ENCODE measurements at places on chromosomes 16 and 17. TPM values are rescaled to one million over a fixed set of nuclear protein-coding genes. Genes with fewer than 3 reads are reported as not detected.

DNA sequence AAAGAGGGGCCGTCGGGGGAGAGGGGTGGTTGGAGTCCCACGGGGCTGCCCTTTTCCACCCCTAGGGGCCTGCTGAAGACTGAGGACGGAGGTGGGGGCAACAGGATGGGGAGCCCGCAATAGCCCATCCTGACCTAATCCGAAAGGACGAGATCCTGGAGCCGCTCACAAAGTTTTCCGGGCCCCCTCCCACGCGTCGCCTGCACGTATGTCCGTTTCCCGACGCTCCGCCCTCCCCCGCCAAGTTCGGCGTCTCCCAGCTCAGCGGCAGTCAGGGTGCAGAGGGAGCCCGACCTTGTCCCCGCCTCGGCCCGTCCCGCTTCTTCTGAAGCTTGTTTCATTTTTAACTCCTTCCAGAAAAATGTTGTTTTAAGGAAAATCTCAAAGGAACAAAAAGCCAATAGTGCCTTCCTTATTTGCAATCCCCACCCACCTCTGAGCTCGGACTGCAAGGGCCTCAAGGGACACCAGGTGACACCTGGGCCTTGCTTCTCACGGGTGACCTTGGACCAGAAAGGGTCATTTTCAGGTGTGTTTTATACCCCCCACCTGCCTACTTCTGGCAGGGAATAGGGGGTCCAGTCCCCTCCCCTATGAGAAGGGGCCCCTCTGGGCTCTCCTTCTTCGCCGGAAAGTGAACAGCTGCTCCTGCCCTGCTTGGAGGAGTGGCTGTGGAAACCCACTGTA is 3.4 kb upstream of the ZNF423 start:
- no peak for DNase-seq

DNA sequence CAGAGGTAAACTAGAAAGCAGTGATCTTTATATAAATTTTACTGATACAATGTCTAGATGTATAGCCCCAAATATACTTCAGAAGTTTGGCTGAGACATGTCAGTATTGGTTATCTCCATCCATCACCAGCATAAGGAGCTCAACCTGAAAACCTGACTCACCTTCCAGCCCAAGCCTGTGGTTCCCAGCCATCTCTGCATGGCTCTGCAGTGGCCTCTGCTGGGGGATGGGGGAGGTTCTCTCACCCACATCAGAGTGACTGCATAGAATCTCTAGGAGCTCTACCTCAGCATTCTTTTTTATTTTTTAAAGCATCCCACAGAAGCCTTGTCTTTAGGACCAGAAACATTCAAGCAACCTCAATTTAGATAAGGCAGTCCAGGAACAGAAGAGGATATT is 27.3 kb downstream of the USP7 start:
- peak; percentile 24 for DNase-seq

DNA sequence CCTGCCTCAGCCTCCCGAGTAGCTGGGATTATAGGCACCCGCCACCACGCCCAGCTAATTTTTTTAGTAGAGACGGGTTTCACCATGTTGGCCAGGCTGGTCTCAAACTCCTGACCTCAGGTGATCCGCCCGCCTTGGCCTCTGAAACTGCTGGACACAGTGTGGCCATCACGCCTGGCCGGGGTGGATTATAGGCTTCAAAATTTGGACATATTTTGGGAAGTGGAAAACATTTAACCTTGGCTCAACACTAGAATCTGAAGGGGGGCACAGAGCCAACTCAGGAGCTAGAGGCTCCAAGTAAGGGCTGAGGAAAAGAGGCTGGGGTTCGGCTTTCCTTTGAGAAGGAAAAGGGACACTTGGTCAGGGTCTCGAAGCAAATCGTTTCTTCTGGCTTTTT is 2.2 kb upstream of the CDK5R1 start:
- DNase-seq = no peak

GRCh38 chr17:9900784-9901183 is 4.3 kb downstream of the RCVRN start:
- no peak for DNase-seq

GRCh38 chr17:65956814-65957213 is 235.1 kb downstream of the CEP112 start:
- DNase-seq = no peak

- DNase-seq = no peak
These were observed 112.7 kb downstream of the BRIP1 start for GRCh38 chr17:61750656-61751055.

GRCh38 chr16:48860341-48860740 is 250.4 kb upstream of the N4BP1 start:
- no peak for DNase-seq

DNA sequence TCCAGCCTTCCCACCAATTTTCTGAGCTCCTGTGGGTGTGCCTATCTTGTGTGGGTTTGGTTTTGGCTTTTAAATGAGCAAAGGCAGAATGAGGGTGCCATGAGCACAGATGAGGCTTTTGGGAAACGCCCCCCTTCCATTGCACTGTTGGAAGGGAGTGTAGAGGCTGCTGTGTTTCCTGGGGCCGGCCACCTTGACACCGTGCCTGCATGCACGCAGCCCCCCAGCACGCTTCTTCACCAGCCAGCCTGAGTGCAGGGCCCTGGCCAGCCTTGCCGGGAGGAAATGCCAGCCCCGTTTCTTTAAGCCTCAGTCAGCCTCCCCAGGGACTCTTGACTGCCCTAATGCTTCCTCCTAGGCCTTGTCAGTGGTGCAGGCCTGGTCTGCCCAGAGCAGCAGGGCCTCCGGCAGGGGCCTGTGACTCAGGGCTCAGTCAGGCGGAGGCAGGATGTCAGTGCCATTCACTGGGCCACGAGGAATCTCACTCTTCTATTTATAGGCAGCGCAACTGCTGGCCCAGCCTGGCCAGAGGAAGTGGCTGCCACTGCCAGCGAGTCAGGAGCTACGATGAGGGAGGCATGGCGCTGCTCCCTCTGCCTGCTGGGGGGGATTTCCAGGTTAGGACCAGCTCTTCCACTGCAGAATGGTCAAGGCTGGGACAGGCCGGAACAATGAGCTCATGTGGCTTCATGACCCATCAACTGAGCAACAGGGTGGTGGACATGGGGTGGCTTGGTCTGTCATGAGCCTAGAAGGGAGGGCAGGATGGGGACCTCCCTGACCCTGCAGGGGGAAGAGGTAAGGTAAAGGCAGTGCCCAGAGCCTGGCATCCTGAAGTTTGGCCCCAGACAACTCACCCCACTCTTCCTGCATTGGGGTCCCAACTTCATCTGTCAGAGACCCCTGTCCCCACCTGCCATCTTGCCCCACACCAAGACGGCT is 205.2 kb downstream of the RAB11FIP4 start:
- DNase-seq = no peak

GRCh38 chr17:32519228-32520103 is 32.7 kb downstream of the CDK5R1 start:
- peak; percentile 57 for DNase-seq

DNA sequence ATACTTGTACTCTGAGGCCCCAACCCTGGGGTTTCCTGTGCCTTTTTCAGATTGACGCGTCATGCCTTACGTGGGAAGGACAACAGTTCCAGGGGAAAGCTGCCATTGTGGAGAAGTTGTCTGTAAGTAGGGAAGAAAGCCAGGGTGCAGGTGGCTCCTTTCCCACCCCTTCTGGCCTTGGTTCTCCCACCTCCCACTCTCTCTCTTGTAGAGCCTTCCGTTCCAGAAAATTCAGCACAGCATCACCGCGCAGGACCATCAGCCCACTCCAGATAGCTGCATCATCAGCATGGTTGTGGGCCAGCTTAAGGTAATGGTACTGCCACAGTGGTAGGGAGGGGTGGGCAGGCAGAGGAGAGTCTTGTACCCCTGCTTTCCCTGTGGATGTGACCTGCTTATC is 4.6 kb upstream of the EDC4 start:
- DNase-seq = no peak

GRCh38 chr16:55737318-55737717 is 81.5 kb downstream of the SLC6A2 start:
- no peak for DNase-seq

DNA sequence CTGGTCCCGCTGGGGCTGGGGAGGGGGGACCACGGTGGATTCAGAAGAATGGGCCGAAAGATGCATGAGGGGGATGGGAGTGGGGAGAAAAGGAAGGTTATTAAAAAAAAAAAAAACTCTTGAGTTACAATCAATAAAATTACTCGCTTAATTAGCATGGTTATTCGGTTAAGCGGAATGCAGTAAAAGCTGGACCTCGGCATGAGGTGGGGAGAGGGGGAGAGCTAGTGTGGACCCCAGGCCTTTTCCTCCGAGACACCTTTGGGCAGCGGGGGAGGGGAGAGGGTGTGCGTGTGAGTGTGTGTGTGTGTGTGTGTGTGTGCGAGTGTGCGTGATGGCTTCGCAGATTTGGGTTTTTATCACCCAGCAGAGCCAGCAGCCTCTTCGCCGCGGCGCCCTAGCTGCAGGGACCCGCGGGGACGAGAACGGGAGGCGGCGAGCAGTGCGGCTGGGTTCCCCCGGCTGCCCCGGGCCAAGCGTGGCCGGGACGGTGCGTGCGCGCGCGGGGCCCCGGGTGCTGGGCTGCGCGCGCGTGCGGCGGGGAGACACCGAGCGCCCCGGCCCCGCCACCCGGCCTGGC is 3.7 kb downstream of the BAHCC1 start:
- no peak for DNase-seq

DNA sequence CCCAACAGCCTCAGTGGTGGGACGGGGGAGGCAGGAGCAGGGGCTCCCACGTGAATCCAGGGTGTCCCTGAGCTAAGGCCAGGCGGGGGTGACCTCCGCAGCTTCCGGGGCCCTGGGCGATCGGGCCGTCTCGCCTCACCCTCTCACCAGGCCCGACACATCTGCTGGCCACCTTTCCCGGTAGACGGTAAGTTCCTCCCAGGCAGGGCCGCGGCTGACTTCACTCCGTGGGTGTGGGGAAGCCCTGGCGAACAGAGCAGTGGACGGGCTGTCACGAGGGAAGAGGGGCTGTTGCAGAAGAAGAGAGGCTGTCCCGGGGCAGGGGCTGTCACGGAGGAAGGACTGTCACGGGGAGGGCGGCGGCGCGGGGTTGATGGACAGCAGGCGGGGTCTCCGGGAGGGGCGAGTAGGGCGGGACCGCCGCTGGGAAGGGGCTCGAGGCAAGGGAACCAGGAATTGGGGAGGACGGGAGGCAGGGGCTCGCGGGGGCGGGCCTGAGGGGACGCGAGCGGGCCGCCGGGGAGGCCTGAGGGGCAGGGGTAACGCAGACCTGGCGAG is 498 bp downstream of the PKMYT1 start:
- no peak for DNase-seq

- DNase-seq = no peak
These were observed 1.2 kb downstream of the UBALD2 start for GRCh38 chr17:76266244-76266938.

DNA sequence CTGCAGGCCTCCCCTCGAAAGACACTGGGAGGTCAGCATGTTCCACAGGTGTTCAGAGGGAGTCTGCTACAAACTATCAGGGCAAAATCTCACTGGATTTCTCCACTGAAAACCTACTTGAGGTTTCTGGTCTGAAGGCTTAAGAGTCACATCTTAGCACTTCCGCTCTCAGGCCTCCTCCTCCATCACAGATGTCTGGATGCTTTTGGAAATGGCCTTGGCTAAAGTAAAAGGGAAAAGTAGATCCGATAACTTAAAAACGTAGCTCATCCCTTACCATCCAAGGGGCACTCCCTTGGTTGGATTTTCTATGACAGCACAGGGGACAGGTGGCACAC is 14.4 kb downstream of the GINS2 start:
- DNase-seq = no peak

DNA sequence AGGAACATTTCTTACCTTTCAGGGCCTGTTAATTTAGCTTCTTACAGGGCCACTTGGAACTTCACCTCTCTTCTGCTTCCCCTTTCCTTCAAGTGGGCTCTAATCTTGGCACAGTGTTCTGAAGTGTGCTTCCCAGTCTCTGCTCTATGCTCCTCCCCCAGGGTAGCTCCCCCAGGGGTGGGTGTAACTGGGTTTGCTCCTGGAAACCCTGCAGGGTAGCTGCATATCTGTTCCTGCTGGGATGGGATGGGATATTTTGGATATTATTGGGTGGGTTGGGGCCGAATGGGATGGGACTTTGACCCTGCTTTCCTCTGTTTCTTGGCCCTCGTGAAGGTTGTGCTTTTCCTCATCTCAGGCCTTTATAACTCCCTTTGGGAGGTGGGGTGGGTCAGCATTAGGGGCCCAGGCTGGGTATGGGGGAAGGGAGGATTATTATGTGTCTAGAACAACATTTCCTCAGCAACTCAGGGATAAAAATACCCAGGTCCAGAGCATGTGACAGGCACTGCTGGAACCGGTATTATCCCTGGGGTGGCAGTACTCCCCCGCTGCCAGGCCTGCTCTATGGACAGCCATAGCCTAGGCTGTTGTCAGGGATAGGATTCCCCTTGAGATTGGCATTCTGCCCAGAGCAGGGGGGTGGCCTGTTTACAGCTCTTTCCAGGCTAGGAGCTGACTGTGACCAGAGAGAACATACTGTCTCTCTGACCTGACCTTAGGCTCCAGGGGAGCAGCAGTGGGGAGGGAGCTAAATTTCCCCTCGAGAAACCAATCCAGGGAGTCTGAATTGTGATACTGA is 5.0 kb downstream of the NFE2L1 start:
- no peak for DNase-seq

- DNase-seq = no peak
These were observed 20.5 kb downstream of the ERN1 start for GRCh38 chr17:64109400-64109799.

DNA sequence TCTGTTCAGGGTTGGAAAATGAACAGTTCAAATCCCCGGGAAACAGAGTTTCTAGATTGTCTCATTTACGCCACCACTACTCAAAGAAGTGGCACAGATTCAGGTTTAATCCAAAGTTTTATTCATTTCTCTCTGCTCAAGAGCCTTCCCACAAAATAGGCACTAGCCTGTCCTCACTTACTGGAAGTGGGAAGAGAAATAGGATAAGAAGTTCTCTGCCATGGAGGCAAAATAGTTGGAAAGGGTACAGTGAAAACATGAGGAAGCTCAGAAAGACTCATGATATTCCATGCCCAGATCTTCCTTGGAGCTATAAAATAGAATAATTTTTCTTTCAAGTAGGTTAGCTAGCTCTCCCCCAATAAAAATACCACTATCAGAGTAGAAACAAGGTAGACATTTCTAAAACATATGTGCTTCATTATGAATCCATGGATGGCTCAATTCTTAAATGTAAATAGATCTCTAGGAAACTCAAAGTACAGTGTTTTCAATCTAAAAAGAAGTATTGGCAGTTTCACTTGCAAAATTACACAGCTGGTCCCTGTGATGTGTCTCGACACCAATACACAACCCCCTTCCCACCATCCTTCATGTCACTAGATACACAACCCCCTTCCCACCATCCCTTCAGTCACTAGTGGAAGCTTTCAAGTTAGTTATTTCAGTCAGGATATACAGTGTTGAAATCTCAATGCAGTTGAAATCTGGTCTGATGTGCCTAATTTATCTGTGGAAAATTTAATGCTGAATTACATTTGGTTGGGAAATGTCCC is 125.8 kb downstream of the TRIM37 start:
- no peak for DNase-seq

TPSB2 gene
- total RNA-seq = not detected

CCL22 gene
- total RNA-seq = not detected

LGALS9B gene
- not detected for total RNA-seq

PLA2G10 gene
- total RNA-seq = 2.2 TPM

BRICD5 gene
- 22.5 TPM for total RNA-seq

UQCRC2 gene
- 198 TPM for total RNA-seq

KRT39 gene
- not detected for total RNA-seq

TEKT1 gene
- not detected for total RNA-seq

CORO1A gene
- total RNA-seq = 1.6 TPM

HEXD gene
- total RNA-seq = 76.7 TPM

ASGR1 gene
- 11.1 TPM for total RNA-seq

MEAK7 gene
- total RNA-seq = 32.3 TPM

CD300E gene
- not detected for total RNA-seq

UTS2R gene
- total RNA-seq = 0.22 TPM

PRSS36 gene
- total RNA-seq = 0.69 TPM

SRCIN1 gene
- 13.8 TPM for total RNA-seq

ASB16 gene
- total RNA-seq = 0.89 TPM

GABARAPL2 gene
- 79.0 TPM for total RNA-seq
